Bone marrow (tissue), 2 donors: ENCODE measurements at places on chromosomes 6 and 20.

DNA sequence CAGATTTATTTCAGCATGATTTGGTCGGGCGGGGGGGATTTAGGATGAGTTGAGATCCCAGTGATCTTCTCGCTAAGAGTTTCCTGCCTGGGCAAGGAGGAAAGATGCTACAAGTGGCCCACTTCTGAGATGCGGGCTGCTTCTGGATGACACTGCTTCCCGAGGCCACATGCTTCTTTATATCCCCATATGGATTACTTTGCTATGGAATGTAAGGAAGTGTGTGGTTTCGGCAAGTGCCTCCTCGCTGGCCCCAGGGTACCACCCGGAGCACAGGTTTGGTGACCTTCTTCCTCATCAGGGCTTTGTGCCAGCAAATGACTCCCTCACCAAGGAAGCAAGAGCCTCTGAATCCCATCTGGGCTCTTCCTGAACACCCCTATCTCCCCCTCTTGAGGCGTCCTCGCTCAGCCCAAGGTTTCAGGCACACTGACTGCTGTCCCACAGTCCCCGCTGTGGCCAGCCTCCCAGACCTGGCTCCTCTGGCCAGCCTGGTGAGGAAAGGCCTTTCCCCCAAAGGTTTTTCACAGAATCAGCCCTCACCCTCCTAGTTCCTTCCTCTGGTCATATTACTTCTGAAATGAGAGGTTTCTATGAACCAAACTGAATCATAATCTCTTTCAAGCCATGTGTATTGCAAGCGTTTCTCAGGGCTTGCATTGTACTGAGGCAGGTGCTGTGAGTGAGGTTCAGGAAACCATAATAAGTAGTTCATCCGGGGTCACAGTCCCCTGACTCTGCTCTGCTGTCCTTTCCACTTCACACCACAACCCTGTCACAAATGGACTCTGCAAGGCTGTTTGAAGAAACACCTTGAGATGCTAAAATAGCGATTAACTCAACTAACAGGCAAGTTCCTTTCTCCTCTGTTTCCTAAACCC lies 41.7 kb upstream of the IL17A start:
- DNase-seq = no peak

GRCh38 chr6:43944908-43945767 lies 175.1 kb downstream of the VEGFA start:
- DNase-seq = no peak

DNA sequence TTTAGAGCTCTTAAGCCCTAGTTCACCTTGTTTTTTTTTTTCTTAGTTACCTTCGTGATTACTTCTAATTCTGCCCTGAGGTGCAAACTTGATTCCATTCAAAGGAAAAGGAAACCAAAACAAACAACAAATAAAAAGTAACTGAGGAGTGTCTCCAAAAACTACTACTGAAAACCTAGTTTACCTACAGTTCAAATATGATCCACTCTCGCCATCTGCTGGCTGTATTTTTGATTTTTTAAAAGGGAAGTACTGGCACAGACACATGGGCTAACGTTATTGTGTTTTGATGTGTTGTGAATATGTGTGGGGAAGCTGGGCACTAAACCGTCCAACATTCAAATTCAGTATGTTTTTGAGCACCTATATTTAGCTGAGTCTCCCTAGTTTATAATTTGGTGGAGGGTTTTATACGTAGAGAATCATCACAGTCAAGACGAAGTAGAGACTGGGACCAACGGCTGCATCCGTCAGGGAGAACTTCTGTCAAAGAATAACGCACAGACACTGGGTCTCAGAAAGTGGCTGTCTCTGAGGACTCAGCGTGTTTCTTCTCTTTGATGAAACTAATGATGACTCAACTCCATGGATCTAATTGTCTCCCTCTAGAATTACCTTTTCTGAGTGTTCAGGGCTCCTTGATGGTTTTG lies 373.5 kb upstream of the BTBD3 start:
- DNase-seq = peak; percentile 61

DNA sequence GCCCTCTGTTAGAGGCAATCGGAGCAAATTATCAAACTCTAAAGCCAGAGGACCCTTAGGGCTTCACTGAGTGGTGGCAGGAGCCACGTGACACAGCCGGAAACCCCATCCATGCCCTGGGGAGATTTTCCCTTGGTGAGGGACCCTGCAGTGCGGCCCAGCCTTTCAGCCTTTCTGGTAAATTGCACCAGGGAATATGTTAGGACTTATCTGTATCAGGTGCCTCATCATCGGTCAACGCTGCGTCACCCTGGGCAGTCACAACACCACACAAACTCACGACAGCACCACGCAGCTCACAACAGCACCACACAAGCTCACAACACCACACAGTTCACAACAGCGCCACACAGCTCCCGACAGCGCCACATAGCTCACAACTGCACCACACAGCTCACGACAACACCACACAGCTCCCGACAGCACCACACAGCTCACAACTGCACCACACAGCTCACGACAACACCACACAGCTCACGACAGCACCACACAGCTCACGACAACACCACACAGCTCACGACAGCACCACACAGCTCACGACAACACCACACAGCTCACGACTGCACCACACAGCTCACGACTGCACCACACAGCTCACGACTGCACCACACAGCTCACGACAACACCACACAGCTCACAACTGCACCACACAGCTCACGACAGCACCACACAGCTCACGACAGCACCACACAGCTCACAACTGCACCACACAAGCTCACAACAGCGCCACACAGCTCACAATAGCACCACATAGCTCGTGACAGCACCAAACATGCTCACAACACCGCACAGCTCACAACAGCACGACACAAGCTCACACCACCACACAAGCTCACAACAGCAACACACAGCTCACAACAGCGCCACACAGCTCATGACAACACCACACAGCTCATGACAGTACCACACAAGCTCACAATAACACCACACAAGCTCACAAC lies 199.0 kb downstream of the DLL1 start:
- DNase-seq = no peak

DNA sequence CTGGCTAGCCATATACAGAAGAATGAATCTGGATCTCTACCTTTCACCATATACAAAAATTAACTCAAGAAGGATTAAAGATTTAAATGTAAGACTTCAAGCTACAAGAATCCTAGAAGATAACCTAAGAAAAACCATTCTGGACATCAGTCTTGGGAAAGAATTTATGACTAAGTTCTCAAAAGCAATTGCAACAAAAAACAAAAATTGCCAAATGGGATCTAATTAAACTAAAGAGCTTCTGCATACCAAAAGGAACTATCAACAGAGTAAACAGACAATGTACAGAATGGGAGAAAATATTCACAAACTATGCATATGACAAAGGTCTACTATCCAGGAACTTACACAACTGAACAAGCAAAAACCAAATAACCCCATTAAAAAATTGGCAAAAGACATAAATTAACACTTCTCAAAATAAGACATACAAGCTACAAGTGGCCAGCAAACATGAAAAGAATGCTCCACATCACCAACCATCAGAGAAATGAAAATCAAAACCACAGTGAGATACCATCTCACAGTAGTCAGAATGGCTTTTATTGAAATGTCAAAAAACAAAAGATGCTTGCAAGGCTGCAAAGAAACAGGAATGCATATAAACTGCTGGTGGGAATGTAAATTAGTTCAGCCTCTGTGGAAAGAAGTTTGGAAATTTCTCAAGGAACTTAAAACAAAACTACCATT lies 66.8 kb upstream of the RSPO3 start:
- DNase-seq = no peak
